ENCODE measurements at places on chromosomes 13 and 19.

GRCh38 chr13:74575729-74576125 lies 441.5 kb upstream of the KLF12 start:
- no peak for DNase-seq

GRCh38 chr19:29800100-29800825 lies 11.5 kb upstream of the CCNE1 start:
- no peak for DNase-seq

GRCh38 chr13:80196756-80197155 lies 144.2 kb downstream of the SPRY2 start:
- DNase-seq, result no peak

- no peak for DNase-seq
These were observed 67.7 kb upstream of the STARD13 start for GRCh38 chr13:33353210-33353609.

- DNase-seq, result no peak
These were observed 6.5 kb upstream of the MIA start for GRCh38 chr19:40768869-40769268.

GRCh38 chr13:80979035-80979641 lies 638.2 kb upstream of the SPRY2 start:
- no peak for DNase-seq

DNA sequence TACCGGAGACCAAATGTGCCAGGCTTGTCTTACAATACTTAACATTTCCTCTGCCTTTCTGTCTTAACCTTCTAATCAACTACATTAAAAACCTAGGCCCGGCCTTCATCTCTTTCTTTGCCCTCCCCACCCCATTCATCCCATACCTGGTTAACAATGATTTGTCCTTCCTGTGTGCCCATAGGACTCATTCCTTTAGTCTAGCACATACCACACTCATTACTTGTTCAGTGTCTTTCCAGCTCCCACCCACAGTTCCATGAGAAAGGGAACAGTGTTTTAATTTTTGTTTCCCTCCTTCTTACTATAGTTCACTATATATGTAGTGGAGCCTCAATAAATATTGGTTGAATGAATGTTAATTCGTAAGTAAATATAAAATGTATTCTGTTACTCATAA lies 2.4 kb downstream of the CLN5 start:
- no peak for DNase-seq

GRCh38 chr19:47370045-47370611 lies 21.0 kb downstream of the DHX34 start:
- no peak for DNase-seq

Data from stimulated activated CD4-positive, alpha-beta T cell treated with anti-CD3 and anti-CD28 coated beads, Interleukin-1b, Interleukin-23, amount 100 ng/mL, for 24 hours (primary cell).